Fibroblast of skin of right quadriceps (primary cell): ENCODE measurements at places on chromosomes 4 and X.
A peak's percentile ranks its signal among the peaks of the same experiment; 100 is the strongest.

DNA sequence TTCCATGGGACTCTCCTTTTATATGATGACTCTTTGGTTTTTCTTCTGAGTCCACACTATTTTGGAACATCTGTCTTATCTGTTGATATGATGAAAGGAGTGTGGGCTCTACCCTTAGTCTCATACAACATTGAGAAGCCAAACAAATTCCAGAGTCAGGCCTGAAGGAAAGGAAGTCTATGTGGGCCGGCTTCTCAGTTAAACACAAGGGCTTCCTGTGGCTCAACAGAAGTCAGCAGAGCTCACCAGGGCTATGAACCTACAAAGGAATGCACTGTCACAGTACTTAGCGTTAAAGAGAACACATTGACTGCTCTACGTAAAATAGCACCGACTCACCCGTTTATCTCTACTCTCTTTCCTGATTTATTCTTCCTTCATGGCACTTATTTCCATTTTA is 641.0 kb upstream of the FRG1 start:
- DNase-seq, result no peak

DNA sequence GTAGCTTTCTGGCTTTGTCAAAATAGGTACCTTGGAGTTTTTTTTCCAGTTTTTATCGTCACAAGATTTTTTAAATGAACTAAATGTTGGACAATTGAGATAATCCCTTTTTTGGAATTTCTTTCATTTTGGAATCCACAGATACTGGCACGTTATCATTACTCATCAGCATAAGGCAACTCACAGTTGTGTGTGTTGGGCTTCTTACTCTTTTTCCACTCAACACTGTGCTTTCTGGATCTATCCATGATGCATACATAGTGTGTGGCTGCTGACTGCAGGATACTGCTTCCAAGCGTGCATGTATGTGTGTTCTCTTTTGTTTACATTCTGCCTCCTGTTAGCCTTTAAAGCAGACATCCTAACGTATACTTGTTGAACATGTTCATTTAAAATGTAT is 113.5 kb upstream of the FAM9A start:
- peak; percentile 4 for DNase-seq

GRCh38 chrX:6292599-6292998 is 63.9 kb upstream of the NLGN4X start:
- no peak for DNase-seq

DNA sequence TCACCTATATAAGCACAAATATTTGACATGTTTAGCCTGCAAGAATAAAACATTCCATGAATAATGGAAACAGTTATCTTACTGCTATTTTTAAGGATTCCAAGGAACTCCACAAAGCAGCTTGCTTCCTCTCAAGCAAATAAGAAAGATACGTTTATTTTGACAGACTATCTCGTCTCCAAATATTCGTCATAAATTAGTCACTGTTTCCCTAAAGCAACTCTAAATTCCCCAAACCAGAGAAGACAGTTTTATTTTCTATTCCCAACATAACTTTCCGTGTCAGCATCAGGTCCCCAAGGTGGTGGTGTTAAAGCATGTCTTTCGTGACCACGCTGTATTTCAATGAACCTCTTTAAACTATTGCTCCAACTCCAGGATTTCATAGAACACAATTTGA is 24.3 kb upstream of the DKK2 start:
- DNase-seq, result no peak

GRCh38 chrX:3066555-3066954 is 25.3 kb downstream of the ARSF start:
- DNase-seq, result no peak

DNA sequence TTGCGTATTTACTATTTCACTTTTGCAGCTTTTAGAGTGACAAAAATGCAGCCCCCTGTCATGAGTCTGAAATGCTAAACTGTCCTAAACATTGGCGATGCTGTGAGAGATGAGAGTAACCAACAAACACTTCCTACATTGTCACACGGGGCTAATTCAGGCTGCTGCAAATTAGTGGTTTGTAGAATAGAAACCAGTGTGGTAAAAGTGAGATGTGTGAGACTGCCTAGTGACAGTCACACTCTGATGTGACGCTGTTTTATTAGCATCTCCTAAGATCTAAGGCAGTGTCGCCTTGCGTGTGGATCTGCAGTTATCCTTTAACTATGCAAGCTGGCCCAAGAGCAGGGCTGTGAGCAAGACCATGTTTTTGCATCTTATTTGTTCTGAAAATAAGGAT is 800.2 kb upstream of the TENM3 start:
- no peak for DNase-seq

DNA sequence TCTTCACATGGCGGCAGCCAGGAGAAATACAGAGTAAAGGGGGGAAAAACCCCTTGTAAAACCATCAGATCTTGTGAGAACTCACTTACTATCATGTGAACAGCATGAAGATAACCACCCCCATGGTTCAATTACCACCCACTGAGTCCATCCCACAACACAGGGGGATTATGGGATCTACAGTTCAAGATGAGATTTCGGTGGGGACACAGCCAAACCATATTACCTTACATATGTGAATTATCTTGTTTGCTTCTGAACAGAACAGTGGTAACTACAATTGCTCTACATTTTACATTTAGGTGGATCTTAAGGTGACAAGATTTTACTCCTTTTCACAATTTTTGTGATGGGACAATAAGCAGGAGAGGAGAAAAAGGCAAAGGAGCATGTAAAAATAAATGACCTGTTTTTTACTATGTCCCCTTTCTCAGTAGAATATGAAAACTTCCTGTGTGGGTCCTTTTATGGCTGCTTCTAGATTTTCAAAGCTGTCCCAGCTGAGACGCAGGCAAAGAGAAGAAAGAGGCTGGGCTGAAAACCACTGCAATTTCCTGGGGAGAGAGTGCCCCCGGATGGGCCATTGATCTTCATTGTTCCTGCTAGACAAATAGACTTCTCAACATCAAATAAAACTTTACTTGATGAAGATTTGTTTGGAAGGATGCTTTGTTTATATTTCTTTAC is 45.9 kb upstream of the PGM2 start:
- DNase-seq, result peak; percentile 21

GRCh38 chr4:100819505-100819904 is 301.7 kb upstream of the EMCN start:
- no peak for DNase-seq

DNA sequence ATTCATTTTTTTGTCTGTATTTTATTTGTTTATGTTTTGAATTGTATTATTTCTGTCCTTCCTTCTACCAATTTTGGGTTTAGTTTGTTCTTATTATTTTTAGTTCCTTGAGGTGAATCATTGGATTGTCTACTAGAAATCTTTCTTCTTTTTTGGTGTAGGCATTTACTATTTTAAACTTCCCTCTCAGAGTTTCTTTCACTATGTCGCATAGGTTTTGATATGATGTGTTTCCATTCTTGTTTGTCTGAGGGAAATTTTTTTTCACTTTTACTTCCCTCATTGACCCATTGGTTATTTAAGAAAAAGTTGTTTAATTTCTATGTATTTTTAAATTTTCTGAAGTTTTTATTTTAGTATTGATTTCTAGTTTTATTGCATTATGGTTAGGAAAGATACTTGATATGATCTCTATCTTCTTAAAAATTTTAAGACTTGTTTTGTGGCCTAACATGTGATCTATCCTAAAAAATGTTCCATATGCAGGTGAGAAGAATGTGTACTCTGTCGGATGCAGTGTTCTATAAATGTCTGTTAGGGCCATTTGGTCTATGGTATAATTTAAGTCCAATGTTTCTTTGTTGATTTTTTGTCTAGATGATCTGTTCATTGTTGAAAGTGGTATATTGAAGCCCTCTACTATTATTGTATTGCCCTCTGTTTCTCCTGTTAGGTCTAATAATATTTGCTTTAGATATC is 68.8 kb downstream of the IL15 start:
- no peak for DNase-seq

- DNase-seq, result no peak
Observed at GRCh38 chrX:135984791-135985156, 461 bp upstream of the SLC9A6 start.

- DNase-seq, result peak; percentile 78
Observed at GRCh38 chr4:147362938-147363337, 118.0 kb upstream of the EDNRA start.

GRCh38 chr4:81235982-81236749 is 21.1 kb upstream of the PRKG2 start:
- DNase-seq, result no peak

- DNase-seq, result peak; percentile 15
Observed at GRCh38 chrX:28586286-28586685, 960 bp upstream of the IL1RAPL1 start.

- DNase-seq, result no peak
Observed at GRCh38 chr4:153242839-153243324, 38.6 kb downstream of the TRIM2 start.

- no peak for DNase-seq
Observed at GRCh38 chr4:156390599-156391324, 437.1 kb upstream of the CTSO start.

DNA sequence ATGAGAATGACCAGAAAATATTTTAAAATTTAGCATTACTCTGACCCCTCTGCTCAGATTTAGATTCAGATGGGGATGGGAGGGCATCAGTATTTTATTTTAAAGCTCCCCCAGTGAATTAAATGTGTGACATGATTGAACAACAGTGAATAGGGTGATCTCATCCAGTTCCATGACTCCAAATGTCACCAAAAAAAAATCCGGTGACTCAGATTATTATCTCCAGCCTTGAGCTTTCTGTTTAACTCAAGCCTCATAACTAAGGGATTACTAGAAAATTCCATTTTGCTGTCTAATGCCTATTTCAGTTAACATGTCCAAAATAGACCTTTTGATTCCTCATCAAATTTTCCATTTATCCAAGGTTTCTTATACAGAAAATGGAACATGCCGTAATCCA is 121.8 kb upstream of the TMEM47 start:
- peak; percentile 85 for DNase-seq

- DNase-seq, result no peak
Observed at GRCh38 chrX:130895299-130895698, 7.7 kb downstream of the ENOX2 start.

- DNase-seq, result no peak
Observed at GRCh38 chr4:37865450-37865849, 25.4 kb upstream of the TBC1D1 start.

DNA sequence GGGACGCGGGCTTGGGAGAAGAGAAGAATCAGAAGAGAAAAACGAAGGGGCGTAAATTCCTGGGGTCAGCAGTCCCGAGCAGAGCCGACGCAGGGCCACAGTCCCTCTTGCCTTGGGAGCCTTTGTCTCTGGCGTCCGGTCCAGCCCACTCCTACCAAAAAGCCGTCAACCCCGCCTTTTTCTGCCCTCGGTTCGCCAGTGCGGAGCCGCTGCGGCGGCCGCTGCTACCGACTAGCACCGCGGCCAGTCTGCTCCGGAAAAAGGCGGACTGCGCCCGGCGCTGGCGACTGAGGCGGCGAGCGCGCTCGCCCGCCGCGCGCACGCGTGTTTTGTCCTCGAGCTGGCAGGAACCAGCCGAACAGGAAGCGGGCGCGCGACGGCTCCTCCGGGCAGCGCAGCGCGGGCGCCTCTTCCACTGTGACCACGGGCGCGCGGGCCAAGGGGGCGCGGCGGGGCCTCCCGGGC is 502 bp downstream of the HNRNPDL start:
- DNase-seq, result peak; percentile 58

- no peak for DNase-seq
Observed at GRCh38 chr4:140109737-140110136, 44.2 kb downstream of the MAML3 start.

DNA sequence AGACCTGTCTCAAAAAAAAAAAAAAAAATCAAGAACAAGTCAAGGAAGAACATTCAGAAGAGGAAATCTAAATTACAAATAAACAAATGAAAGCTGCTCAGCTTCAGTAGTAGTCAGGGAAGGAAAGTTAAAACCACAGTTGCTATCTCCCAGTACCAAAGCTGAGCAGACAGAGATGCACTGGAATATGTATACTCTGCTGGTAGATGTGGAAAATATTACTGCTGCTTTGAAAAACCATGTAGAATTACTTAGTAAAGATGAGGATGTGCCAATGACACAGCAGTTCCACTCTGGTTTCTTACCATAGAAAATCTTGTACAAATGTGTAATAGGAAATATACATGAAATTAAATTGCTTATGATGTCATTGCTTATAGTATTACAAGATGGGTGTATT is 25.1 kb upstream of the PRKX start:
- DNase-seq, result no peak

- DNase-seq, result peak; percentile 64
Observed at GRCh38 chrX:25544641-25545040, 528.9 kb upstream of the ARX start.

DNA sequence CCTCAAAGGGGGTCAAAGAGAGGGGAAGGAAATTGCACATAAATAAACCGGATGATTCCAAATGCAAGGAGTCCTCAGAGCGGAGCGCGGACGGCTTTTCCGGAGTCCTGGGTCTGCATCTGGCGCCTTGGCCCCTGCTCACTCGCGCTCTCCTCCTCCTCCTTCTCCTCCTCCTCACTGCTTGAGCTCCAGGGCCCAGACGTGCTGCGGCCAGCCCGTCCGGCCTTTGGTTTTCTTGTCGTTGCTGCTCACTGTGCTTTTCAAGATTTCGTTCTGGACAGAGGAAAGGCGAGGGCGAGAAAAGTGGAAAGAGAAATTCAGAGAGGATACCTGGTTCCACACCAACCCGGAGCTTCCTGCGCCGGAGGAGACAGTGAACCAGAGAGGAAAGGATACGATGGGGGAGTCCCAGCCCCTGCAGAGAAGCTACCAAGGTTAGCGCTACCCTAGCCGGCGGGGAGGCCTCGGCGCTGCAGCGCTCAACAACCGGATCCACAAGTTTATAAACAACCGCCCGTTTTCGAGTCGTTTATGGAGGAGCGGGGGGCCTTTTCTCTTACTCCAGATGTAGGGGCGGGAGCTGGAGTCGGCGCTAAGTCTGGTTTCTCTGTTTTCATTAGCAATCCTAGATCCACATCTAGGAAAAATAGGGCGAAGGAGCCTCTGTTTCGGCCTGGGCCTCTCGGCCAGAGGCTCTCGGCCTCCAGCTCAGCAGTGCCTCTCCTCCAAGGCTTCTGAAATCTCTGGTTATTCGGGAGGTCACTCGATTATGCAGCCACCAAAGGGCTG is 2.7 kb downstream of the HAND2 start:
- DNase-seq, result peak; percentile 49

- DNase-seq, result no peak
Observed at GRCh38 chr4:41437111-41437536, 100.8 kb upstream of the LIMCH1 start.

- DNase-seq, result no peak
Observed at GRCh38 chr4:152417673-152418072, 118.2 kb downstream of the FBXW7 start.

DNA sequence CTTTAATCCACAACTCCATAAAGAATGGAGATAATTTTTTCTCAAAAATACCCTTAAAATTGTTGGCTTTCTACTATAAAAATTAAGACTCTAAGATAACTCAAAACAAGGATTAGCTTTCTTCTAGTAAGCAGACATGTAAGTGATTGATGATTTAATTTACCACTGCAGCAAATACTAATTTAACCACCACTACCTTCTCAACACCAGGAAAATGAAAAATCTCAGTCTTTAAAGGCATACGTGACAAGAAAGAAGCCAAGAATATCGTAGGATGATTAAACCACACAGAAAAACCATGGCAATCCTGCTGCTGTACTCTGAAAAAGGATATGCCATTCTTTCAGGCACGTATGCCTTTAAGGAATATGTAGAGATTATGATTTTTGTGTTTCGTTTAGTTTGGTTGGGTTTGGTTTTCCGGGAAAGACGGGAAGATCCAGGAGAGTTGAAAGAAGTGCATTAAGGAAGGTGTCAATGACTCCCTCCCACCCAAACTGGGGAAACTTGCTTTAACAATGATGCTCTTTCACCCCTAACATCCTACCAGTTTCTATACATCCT is 881 bp downstream of the LRCH2 start:
- DNase-seq, result no peak

- no peak for DNase-seq
Observed at GRCh38 chrX:147917700-147918695, 6.3 kb downstream of the FMR1 start.
